ENCODE measurements at places on chromosomes 1 and 21.

GRCh38 chr1:229286099-229286766, 15.3 kb downstream of the RAB4A start:
- no peak for DNase-seq

DNA sequence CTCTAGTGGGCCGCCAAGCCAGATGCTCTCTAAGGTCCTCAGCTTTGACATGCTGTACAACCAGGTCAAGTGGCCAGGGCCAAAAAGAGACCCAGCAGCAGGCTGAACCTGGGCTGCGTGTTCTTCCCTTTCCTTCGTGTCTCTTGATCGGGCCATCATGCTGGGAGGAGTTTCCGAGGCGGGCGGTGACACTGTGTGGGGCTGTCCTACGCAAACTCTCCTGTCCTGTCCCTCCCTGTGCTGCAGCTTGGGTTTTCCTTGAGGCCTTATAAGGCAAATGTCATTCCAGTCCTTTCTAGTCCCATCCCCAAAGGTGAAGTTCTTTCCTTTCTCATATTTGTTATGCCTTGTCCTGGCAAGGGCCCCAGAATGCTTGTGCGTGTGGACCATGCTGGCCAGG, 56.7 kb downstream of the ARHGEF10L start:
- no peak for DNase-seq

DNA sequence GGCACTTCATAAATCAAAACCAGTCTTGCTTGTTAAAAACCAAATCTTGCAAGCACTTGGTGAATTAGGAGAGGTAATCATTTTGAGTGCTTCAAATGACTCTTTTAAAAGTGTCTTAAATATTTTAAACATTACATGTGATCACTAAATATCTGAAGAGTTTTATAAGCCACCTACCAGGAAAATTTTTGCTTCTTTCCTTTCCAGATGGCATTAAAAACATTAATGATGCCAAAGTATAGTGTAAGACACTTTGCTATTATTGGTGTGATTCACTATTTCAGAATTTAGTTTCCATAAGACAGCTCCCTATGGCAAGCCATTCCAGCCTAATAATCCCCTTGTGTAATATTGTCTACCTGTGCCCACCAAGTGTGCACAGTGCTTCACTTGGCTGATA, 548.8 kb upstream of the ADAMTS5 start:
- no peak for DNase-seq

DNA sequence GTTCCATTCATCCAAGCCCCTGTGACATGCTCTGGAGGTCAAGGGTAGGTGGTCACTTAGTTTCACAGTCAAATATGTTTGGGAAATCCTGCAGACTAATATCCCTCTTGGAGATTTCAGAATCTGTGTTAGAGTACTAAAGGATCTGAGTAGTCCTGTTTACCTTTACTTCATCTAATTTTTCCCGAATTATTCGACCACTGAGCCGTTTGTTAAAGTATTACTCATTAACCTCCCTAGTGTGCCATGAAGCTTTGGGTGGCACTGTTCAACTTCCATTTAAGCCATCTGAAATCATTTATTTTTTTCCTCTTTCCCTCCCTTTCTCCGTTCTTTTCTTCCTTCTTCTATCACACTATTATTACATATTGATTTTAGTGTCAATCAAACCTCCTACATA, 109.9 kb downstream of the NGF start:
- no peak for DNase-seq

DNA sequence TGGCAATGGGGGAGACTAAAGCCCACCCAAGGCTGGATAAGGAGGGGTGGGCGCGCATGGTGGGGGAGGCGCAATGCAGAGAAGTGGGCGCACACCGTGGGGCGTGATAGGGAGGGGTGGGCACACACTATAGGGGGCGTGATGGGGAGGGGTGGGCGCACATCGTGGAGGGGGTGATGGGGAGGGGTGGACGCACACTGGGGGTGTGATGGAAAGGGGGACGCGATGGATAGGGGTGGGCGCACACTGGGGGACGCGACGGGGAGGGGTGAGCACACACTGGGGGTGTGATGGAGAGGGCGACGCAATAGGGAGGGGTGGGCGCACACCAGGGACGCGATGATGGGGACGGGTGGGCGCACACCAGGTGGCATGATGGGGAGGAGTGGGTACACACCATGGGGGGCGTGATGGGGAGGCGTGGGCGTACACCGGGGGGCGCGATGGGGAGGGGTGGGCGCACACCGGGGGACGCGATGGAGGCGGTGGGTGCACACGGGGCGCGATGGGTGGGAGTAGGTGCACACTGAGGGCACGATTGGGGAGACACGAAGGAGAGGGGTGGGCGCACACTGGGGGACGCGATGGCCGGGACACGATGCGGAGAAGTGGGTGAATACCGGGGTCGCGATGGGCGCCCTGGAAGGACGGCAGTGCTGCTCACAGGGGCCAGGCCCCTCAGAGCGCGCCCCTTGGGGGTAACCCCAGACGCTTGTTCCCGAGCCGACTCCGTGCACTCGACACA, 929 bp downstream of the SUMO3 start:
- no peak for DNase-seq
